ENCODE measurements at places on chromosomes 11 and 22.

GRCh38 chr22:43707648-43708047 lies 104.5 kb downstream of the EFCAB6 start:
- H3K36me3 ChIP-seq: peaks cover 4% of the 10 kb centered on the region
- no peaks in the 10 kb centered on the region for H3K4me1 ChIP-seq

DNA sequence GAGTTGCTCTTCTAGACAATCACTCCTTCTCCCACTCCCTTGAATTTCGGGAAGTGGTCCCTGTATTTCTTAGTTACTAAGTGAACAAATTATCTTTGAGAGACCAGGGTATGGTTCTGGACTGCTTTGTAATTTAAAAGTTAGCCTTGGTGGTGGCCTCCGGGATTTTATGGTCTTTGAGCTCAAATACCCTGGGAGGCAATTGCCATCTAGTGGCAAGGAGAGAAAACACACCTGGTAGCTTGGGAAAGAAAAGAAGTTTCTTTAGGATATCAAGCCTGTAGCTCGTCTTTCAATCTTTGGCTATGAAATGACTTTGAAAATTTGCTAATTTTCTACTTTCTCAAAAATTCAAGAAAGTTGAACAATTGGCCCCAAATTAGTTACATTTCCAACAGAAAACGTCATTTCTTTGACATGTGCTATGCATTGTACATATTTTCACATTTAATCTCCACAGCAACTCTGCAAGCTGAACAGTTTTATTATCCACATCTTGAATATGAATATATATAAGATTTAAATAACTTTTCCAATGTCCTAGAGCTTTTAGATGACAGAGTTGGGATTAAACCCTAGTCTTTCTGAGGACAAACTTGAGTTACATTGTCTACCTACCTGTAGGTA lies 39.1 kb downstream of the MMP27 start:
- H3K36me3 ChIP-seq: no peaks in the 10 kb centered on the region
- peaks cover 3% of the 10 kb centered on the region for H3K4me1 ChIP-seq
- H3K4me3 ChIP-seq: no peak overlapping the region
- no peaks in the 10 kb centered on the region for H3K27me3 ChIP-seq
- H3K27ac ChIP-seq: no peak overlapping the region
- DNase-seq: peak; percentile 5

GRCh38 chr22:21624880-21625791 lies 4.7 kb downstream of the YDJC start:
- no peak overlapping the region for H3K4me3 ChIP-seq
- H3K27ac ChIP-seq: peak overlapping the region; percentile 92
- H3K4me1 ChIP-seq: peaks cover 39% of the 10 kb centered on the region
- peaks cover 57% of the 10 kb centered on the region for H3K36me3 ChIP-seq
- H3K27me3 ChIP-seq: no peaks in the 10 kb centered on the region

DNA sequence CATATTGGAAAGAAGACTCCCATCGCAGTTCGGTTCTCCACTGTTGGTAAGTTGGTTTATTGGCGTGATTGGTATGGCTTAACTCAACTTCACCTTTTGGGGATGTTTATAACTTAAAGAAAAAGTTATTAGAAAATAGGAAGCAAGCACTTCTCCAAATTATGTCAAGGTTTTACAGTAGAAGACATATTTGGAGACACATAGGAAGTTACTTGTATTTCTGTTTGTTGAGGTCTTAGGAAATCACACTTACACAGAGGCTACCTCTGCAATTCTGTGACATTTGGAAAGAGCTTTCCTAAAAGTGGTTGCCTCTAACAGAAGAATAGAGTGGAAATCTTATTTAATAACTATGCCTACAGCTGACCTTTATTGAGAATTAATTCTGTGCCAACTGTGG lies 12.3 kb downstream of the CAT start:
- no peak overlapping the region for H3K27ac ChIP-seq
- no peak for DNase-seq
- H3K4me1 ChIP-seq: peaks cover 39% of the 10 kb centered on the region
- H3K36me3 ChIP-seq: peaks cover 39% of the 10 kb centered on the region

GRCh38 chr22:34687116-34687515 lies 378.8 kb upstream of the ISX start:
- H3K4me1 ChIP-seq: no peaks in the 10 kb centered on the region
- peaks cover 4% of the 10 kb centered on the region for H3K27me3 ChIP-seq
- no peak for DNase-seq
- no peaks in the 10 kb centered on the region for H3K36me3 ChIP-seq
- H3K4me3 ChIP-seq: no peak overlapping the region

GRCh38 chr11:128757235-128757711 lies 63.4 kb downstream of the FLI1 start:
- H3K4me3 ChIP-seq: peak overlapping the region; percentile 69
- peak; percentile 75 for DNase-seq
- peak overlapping the region; percentile 97 for H3K27ac ChIP-seq
- peaks cover 74% of the 10 kb centered on the region for H3K4me1 ChIP-seq
- H3K27me3 ChIP-seq: no peaks in the 10 kb centered on the region
- H3K36me3 ChIP-seq: peaks cover 27% of the 10 kb centered on the region

- peaks cover 31% of the 10 kb centered on the region for H3K27me3 ChIP-seq
- no peak for DNase-seq
- H3K36me3 ChIP-seq: peaks cover 4% of the 10 kb centered on the region
- H3K4me1 ChIP-seq: peaks cover 4% of the 10 kb centered on the region
- H3K27ac ChIP-seq: no peak overlapping the region
These were observed 75.2 kb downstream of the ZNRF3 start for GRCh38 chr22:28958611-28959010.

GRCh38 chr11:19237813-19238212 lies 2.9 kb downstream of the E2F8 start:
- no peak for DNase-seq
- no peak overlapping the region for H3K4me3 ChIP-seq
- peaks cover 21% of the 10 kb centered on the region for H3K27me3 ChIP-seq
- H3K4me1 ChIP-seq: peaks cover 19% of the 10 kb centered on the region

- no peak overlapping the region for H3K27ac ChIP-seq
- H3K4me3 ChIP-seq: no peak overlapping the region
- H3K4me1 ChIP-seq: no peaks in the 10 kb centered on the region
- DNase-seq: no peak
- H3K27me3 ChIP-seq: peaks cover 15% of the 10 kb centered on the region
These were observed 323.4 kb downstream of the SHANK2 start for GRCh38 chr11:70928854-70929598.

DNA sequence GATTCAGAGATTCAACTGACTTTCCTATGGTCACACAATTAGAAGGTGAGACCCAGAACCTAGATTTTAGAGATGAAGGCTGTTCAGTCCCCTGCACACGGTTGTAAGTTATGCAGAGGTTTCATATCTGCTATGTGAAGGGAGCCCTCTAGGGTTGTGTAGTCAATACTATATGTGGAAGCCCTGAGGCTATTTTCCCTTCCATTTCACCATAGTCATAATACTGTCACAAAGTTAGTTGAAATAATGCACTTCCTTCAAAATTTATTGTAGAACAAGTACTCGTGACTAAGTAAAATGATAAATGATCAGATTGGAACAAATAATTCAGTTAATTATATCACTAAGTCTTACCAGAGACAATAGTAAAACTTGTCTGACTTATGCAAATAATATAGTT lies 48.8 kb downstream of the ENDOD1 start:
- no peaks in the 10 kb centered on the region for H3K27me3 ChIP-seq
- no peaks in the 10 kb centered on the region for H3K36me3 ChIP-seq
- no peak overlapping the region for H3K4me3 ChIP-seq
- no peak for DNase-seq
- peak overlapping the region; percentile 31 for H3K27ac ChIP-seq

DNA sequence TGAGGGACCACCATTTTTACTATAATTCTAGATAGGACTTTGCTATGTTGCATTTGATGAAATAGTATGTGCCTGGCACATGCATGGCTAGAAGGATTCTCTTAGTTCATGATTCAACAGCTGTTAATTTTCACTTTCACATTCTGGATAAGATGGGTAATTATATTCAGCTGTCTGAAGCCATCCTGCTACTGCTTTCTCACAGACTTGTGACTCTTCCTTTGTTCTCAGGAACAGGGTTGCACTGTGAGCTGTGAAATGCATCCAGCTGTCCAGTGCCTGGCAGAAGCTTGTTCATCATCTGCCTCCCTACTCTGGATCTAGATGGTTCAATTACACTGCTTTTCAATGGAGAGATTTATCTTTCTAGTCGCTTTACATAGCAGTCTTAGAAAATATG lies 610.1 kb upstream of the ANO5 start:
- no peaks in the 10 kb centered on the region for H3K4me1 ChIP-seq
- no peaks in the 10 kb centered on the region for H3K36me3 ChIP-seq
- H3K27me3 ChIP-seq: no peaks in the 10 kb centered on the region
- no peak overlapping the region for H3K27ac ChIP-seq
- H3K4me3 ChIP-seq: no peak overlapping the region

- H3K4me1 ChIP-seq: peaks cover 36% of the 10 kb centered on the region
- no peak overlapping the region for H3K4me3 ChIP-seq
- peak overlapping the region; percentile 80 for H3K27ac ChIP-seq
- H3K27me3 ChIP-seq: no peaks in the 10 kb centered on the region
- H3K36me3 ChIP-seq: peaks cover 50% of the 10 kb centered on the region
These were observed 48.5 kb downstream of the APOL1 start for GRCh38 chr22:36301384-36301828.

DNA sequence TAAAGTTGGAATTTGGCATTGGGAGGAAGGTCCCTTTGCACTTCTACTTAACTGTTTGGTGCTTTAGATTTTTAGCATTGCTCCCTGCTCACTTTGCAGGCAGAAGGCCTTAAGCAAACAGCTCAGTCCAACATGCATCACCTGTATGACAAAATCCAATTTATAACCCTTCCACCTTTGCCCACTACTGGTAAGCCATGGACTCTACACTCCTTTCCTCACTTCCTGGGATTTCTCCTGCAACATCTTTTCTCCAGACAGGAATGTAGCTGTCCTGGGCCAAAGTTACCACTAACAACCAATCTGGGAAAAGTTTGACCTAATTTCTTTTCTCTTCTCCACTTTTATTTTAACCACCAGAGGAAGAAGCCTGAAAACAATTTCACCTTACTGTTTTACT lies 1.8 kb upstream of the OR2D2 start:
- H3K36me3 ChIP-seq: no peaks in the 10 kb centered on the region
- H3K27me3 ChIP-seq: peaks cover 21% of the 10 kb centered on the region
- no peaks in the 10 kb centered on the region for H3K4me1 ChIP-seq
- DNase-seq: no peak

DNA sequence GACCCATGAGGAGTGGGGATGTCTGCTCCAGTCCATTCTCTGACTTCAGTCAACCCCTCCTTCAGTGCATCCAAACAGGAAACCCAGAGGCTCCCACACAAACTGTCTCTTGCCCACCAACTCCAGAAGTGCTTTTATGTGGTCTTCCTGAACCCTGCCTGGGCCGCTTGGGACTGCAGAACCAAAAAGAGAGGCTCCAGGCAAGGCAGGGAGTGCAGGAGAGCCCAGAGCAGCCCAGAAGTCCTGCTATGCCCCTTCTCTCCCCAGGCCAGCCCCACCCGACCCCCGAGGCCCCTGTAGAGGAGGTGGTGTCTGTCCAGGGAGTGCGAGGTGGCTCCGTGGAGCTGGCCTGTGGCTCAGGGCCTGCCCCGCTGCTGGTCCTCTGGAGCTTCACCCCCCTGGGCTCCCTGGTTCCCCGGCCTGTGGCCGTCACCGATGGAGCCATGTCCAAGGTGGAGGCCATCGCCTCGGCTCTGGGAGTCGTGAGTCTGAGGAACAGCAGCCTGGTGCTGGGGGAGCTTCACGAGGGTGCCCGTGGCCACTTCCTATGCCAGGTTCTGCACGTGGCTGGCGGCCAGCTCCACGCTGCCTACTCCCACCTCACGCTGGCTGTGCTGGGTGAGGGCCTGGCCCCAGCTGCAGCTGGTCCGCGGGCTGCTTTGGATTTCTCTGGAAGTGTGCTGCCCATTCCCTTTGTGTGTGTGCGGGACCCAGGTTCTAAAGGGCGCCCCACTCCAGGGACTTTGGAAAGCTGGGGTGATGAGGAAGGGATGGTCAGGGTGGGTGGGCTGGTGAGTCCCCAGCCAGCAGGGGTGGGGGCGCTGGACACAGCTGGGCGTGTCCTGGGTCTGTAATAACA lies 1.8 kb downstream of the VSIG10L2 start:
- peaks cover 11% of the 10 kb centered on the region for H3K27me3 ChIP-seq
- DNase-seq: no peak
- H3K36me3 ChIP-seq: no peaks in the 10 kb centered on the region
- no peak overlapping the region for H3K27ac ChIP-seq

DNA sequence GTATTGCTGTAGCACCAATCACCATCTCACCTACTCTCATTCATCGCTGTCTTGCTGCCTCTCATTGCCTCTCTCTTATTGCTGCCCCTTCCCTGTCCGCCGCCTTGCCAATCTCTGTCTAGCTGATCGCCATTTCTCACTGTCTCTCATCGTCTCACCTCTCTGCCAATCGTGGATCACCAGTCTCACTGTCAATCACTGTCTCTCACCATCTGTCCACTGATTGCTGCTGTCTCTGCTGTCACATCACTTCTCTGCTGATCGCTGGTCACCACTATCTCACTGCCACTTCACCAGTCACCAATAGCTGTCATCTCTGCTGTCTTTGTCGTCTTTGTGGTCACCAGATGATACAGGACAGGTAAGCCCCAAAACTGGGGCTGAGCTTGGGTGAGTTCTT lies 20.6 kb upstream of the RNASEH2C start:
- H3K4me3 ChIP-seq: no peak overlapping the region
- no peak overlapping the region for H3K27ac ChIP-seq
- H3K27me3 ChIP-seq: peaks cover 24% of the 10 kb centered on the region
- H3K4me1 ChIP-seq: peaks cover 4% of the 10 kb centered on the region
- no peak for DNase-seq

GRCh38 chr11:98616098-98616655 lies 404.6 kb upstream of the CNTN5 start:
- DNase-seq: no peak
- H3K4me3 ChIP-seq: no peak overlapping the region
- no peaks in the 10 kb centered on the region for H3K27me3 ChIP-seq

DNA sequence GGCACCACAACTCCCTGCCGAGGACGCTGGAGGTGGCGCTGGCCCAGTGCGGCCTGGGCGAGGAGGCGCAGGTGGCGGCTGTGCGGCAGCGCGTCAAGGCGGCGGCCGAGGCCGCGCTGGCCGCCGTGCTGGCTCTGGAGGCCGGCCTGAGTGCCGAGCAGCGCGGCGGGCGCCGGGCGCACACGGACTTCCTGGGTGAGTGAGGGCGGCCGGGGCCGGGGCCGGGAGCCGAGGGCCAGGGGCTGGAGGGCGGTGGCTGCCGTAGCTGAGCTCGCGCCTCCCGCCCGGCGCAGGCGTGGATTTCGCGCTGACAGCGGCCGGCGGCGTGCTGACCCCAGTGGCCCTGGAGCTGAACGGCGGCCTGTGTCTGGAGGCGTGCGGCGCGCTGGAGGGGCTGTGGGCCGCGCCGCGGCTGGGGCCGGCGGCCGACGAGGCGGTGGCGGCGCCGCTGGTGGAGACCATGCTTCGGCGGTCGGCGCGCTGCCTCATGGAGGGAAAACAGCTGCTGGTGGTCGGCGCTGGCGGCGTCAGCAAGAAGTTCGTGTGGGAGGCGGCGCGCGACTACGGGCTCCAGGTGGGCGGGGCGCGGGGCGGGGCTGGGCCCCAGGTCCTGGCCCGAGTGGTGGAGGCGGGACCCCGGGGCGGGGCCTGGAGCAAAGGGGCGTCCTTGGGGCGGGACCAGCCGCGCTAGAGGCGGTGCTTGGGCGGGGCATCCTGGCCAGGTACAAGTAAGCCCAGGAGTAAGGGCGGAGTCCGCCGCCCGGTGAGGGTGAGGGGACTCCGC lies 5.4 kb downstream of the CARNS1 start:
- H3K4me3 ChIP-seq: peak overlapping the region; percentile 80
- peak overlapping the region; percentile 94 for H3K27ac ChIP-seq
- peaks cover 48% of the 10 kb centered on the region for H3K4me1 ChIP-seq
- H3K27me3 ChIP-seq: no peaks in the 10 kb centered on the region
- H3K36me3 ChIP-seq: no peaks in the 10 kb centered on the region

GRCh38 chr22:21866833-21867527 lies 465 bp downstream of the MAPK1 start:
- peaks cover 24% of the 10 kb centered on the region for H3K4me1 ChIP-seq
- H3K36me3 ChIP-seq: peaks cover 26% of the 10 kb centered on the region
- peak overlapping the region; percentile 96 for H3K27ac ChIP-seq
- peak; percentile 8 for DNase-seq
